ENCODE measurements at places on chromosomes 12 and 14. TPM values are rescaled to one million over a fixed set of nuclear protein-coding genes. Genes with fewer than 3 reads are reported as not detected.

- no peak for DNase-seq
Measured at GRCh38 chr12:52181746-52182145, 10.1 kb downstream of the KRT80 start.

AQP2 gene
- not detected for total RNA-seq

RPS6KL1 gene
- 20.0 TPM for total RNA-seq

DNA sequence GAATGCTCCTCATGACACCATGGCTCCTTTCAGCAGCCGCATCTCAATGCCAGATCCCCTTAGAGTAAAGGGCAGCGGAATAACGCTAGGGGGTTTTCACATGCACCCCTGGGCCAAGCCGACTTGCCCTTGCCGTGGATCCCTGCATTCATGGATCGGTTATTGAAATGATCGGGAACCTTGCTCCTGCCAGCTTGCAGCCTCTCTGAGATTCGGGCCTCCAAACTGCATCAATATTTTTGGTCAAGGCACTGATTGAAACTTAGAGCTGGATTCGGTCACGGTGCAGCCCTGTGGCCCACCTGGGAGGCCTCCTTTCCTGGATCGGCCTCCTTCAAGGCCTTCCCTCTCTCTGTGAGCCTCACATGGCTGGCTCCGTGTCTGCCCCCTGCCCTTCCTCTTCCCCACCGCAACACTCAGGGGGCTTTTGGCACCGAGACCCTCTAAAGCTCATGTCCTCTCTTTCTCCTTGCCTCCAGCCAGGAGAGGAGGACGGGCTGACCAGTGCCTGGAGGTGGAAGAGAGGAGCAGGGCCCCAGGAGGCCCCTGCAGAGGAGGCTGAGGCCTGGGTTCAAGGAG lies 1.8 kb downstream of the PTPN6 start:
- no peak for DNase-seq

RASSF9 gene
- total RNA-seq = 2.2 TPM

- DNase-seq = no peak
Measured at GRCh38 chr14:52949711-52950409, 990 bp downstream of the FERMT2 start.

- no peak for DNase-seq
Measured at GRCh38 chr12:64864319-64864718, 39.9 kb downstream of the TBC1D30 start.

GRCh38 chr12:45637242-45637641 lies 92.3 kb upstream of the ARID2 start:
- DNase-seq = no peak

DNA sequence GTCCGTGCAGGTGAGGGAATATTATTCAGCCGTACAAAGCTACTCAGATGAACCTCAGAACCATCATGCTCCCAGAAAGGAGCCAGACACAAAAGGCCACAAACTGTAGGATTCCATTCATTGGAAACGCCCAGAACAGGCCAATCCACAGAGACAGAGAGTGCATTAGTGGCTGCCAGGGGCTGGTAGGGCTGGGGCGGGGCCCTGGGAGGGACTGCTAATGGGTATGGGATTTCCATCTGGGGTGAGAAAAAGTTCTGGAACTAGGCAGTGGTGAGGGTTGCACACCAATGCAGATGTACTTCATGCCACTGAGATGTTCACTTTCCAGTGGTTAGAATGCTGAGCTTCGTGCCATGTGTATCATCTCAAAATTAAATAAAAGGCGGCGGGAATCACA lies 101.1 kb downstream of the RFLNA start:
- DNase-seq = no peak
